ENCODE measurements at places on chromosomes 4 and X.

DNA sequence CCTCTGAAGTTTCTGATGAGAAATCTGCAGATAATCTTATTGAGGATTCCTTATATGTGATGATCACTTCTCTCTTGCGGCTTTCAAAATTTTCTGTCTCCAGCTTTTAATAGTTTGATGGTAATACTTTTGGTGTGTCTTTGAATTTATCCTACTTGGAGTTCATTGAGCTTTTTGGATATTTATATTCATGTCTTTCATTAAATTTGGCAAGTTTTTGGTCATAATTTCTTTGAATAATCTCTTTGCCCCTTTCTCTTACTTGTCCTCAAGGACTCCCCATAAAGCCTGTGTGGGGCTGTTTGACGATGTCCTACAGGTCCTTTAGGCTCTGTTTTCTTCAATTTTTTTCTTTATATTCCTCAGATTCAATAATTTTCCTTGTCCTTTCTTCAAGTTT lies 11.3 kb upstream of the FAM47E start:
- DNase-seq, result no peak

GRCh38 chr4:102799816-102800215 lies 27.5 kb downstream of the UBE2D3 start:
- peak; percentile 65 for DNase-seq

DNA sequence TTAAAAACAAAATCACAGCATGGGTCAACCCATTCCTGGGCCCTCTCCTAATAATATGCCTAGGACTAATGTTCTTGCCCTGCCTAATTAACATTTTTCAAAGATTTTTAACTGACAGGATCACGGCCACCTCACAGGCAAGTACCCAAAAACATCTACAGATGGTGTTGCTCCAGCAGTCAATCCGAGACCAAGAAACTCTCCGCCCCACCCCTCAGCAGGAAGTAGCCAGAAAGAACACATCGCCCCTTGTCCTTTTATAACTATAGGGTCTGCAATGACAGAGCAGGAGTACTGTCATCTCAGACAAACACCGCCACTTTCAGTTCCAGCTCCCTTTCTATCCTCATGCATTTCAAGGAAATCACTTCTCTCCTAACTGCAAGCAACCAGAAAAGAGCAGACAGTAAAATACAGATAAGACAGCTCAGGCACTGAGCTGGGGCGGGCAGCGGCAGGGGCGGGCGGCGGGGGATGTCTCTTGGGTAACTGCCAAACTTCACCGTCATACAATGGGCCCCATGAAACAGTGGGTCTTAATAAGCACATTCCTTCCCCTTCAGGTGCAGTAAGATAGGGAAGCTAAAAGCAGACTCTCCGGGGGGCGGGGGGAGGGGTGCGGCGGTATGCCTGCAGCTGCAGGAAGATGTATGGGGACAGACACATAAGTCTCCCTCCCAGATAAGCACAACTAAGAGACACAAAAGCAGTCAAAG lies 67.4 kb downstream of the ZNF182 start:
- DNase-seq, result no peak

DNA sequence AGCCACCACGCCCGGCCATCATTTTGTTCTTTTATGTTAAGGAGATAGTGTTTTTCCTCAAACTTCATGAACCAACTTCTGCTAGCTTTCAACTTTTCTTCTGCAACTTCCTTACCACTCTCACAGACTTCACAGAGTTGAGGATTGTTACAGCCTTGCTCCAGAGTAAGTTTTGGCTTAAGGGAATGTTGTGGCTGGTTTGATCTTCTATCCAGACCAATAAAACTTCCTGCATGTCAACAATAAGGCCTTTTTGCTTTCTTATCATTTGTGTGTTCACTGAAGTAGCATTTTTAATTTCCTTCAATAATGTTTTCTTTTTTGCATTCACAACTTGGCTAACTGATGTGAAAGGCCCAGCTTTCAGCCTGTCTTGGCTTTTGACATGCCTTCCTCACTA lies 12.7 kb upstream of the TET2 start:
- no peak for DNase-seq

DNA sequence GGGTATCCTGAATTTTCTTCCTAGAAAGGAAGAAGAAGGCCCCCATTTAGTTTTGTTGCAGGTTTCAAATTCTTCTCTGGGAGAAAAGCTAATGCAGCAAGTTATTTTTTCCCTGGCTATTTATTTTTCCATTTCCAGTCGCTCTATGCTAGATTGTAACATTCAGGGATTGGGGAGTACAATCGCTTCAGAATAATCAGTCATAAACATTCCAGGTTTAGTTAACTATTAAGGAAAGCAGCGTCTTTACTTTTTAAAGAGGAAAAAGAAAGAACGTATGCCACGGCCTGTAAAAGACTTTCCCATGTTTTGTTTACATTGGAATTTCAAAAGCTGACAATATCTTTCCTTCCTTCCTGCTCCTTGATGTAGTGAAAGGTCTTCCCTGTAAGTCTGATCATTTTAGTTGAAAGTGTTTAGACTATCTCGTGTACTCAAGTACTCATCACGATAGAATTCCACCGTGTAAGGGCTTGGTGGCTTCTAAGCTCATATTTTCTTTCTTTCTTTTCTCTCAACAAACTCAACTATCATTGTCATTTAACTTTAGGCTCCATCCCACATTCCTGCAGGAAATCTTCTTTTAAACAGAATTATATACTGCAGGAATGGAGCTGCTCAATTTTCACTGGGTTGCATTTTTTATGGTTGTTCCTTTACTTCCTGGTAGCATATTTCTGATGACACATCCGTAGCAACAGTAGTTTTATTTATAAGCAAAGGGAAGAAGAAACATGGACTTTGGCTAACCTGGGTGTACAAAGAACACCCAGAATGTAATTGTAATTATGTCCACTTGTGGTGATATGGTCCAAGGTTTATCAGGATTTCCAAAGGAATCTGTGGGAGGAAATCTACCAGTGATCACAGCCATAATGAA lies 213.1 kb upstream of the FAT1 start:
- peak; percentile 75 for DNase-seq

- DNase-seq, result no peak
Observed at GRCh38 chr4:98482503-98482846, 175.9 kb downstream of the TSPAN5 start.

- DNase-seq, result peak; percentile 30
Observed at GRCh38 chr4:153153339-153153871, 50.8 kb upstream of the TRIM2 start.

DNA sequence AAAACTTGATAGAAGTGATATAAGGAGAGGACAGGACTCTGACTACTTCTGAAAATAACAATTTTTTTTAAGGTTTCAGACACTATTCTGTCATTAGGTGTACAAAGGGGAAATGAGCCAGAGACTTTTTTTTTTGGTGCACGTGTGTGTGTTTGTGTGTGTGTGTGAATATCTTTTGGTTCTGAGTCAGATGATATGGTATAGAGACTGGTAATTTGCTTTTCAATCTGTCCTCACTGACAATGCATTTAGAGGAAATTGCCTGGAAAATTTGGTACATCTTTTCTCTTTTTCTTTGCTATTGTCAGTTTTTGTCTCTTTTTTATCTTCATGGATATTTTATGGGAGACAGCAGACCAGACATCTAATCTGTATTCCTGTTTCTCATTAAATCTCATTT lies 59.3 kb downstream of the DDIT4L start:
- DNase-seq, result no peak

- no peak for DNase-seq
Observed at GRCh38 chr4:109441862-109442458, 8.3 kb downstream of the SEC24B start.

- no peak for DNase-seq
Observed at GRCh38 chr4:93217431-93217830, 611.1 kb upstream of the ATOH1 start.
